ENCODE measurements at places on chromosomes 2 and 18.

DNA sequence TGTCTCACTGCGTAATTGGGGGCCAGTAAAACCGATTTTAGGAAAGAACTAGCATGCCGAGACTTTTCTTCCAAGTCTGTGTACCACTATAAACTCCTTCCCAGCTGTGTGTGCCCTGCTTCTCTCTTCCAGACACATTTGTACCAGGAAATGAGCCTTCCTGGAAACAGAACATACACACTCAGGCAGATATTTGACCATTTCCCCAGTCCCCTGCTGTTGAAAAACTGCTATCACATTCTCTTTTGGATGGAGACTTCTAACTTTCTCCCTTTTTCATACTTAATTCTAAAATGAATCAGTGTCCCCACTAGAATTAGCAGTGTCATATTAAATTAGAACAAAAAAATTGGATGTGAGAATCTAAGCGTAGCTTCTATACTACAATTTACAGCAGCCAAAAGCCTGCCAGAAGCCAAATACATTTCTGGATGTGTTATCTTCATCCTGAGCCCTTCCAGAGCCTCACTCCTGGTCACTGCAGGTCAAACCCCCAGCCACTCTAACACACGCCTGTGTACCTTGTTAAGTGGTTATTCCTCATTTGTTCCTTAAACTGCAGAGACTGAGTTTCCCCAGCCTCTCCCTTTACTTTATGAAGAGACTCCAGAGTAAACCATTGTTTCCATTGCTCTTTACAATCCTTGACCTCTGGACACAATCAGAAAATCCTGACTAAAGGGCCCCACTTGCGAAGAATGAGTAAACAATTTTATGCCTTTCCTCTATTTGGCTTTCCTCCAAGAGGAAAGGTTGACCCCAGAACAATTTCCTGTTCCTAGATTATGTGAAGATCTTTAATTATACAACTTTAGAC, 20.4 kb downstream of the DSG4 start:
- no peak for DNase-seq

DNA sequence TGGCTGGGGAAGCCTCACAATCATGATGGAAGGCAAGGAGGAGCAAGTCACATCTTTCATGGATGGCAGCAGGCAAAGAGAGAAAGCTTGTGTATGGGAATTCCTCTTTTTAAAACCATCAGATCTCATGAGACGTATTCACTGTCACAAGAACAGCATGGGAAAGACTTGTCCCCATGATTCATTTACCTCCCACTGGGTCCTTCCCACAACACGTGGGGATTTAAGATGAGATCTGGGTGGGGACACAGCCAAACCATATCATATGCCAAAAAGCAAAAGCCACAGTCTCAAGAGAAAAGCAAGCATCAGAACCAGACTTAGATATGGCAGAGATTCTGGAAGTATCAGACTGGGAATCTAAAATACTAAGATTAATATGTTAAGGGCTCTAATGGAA, 30.0 kb upstream of the SCRN3 start:
- no peak for DNase-seq

DNA sequence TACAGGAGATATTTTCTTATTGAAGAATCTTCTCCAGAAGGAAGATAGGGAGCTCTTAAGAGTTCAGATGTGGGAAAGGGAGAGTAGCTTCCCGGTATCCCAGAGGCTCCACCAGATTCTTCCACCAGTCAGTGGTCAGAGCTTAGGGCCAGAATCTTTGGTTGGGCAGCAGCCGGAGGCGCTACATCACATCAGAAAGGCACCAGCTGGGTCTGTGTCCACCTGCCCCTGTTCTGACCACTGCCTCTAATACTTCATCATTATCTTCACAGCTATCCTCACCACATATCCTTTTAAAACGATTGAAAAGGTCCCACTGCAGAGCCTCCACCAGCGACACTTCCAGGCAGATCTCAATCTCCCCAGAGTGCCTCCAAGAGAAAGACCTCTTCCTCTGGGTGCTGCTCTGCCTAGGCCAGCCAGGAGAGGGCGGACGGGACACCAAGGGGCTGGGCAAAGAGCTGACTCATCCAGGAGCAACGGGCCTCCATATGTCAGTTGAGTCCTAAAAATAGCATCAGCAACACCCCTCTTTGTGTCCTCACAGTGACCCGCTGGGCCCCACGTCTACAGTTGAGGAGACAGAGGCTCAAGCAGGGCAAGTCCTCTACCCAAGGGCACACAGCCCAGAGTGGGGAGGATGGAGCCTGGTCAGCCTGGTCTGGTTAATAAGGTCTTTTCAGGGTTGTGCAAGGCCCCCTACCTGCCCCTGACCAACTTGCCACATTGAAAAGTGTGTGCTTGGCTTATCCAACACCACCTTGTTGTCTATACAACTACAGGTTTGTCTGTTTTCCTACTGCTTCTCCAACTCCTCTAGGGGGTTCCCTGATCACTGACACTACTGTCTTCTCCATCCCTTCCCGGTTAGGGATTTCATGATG, 81.2 kb downstream of the ADD2 start:
- DNase-seq, result no peak

DNA sequence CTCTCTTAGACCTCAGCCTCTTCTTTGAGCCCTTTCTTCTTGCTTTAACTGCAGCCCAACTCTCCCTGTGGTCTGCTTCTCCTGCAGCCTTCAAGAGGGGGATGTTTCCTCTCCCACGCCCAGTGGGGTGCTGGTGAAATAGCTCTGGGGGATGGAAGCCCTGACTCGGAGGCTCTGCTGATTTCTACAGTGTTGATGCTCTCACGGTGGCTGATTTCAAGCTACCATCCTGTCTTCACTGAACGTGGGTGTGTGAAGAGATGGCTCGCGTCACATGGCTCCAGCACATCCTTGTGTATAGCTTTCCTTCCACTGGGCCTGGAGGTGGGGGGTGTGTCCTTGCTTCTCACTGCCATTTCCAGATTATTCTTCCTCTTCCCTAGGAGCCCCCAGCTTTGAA, 20.0 kb downstream of the MPP4 start:
- DNase-seq, result no peak

- DNase-seq, result no peak
Measured at GRCh38 chr18:69399253-69399652, 1.4 kb upstream of the DOK6 start.

Data from trophoblast cell (in vitro differentiated cells and primary cell).